ENCODE measurements at places on chromosomes 6 and 20.

- DNase-seq, result no peak
Observed at GRCh38 chr20:41848180-41848579, 230.0 kb upstream of the CHD6 start.

DNA sequence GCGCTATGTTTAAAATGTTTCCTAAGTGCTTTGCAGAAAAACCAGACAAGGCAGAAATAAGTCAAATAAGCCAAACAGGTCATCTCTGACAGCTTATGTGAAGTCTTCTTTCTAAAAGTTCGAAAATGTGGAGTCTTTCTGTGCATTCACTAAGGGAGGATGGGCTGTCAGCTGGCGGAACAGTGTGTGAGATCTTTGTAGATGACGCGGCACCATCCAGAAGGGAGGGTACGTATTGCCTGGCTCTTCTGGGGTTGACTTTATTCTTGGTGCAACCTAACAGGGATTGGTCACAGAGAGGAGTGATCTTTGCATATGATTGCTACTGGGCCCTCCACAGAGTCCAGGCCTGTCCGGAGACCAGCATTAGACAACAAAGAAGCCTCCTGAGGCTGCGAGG is 114.5 kb upstream of the EDN1 start:
- no peak for DNase-seq

DNA sequence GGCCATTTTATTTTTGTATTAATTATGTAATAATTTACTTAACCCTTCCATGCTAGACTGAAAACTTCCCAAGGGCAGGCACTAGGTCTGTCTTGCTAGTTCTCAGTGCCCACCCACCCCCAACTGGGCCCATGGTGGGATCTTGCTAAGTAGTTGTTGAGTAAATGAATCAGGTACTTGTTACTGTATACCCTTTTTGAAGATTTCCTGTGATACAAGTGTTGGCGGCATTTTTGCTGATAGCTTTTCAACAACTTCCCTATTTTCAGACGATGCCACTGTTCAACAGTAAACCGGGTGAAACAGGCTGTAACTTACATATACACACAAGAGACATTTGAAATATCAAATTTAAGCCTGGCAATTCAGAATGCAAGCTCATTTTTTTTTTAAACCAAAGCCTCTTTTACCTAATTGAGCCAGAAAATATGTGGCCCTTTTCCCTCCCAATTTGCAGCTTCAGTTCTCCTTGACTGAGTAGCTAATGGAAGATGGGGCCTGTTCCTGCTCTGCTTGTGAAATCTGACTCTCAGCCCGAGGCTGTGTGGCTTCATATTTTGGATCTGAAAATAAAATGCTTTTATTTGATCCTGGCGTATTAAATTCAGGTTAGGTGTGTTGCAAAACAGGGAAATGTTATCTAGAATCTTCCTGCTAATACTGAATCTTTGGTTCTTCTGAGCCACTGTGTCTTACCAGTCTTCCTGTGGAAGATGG is 288.3 kb downstream of the NRN1 start:
- no peak for DNase-seq

DNA sequence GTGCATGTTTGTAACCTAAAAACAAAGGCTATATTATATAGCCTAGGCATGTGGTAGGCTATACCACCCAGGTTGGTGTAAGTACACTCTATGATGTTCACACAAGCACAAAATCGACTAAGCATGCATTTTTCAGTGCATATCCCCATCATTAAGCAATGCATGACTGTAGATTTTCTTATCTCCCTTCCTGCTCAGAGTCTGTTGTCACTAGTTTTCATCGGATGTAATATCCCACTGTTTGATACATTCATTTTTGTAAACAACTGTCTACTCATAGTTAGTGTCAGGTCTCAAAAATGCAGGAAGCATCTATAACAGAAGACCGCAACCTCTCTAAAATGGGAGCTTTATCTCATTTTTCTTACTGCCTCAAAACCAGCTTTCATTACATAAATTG is 70.7 kb downstream of the GFRAL start:
- DNase-seq, result no peak

DNA sequence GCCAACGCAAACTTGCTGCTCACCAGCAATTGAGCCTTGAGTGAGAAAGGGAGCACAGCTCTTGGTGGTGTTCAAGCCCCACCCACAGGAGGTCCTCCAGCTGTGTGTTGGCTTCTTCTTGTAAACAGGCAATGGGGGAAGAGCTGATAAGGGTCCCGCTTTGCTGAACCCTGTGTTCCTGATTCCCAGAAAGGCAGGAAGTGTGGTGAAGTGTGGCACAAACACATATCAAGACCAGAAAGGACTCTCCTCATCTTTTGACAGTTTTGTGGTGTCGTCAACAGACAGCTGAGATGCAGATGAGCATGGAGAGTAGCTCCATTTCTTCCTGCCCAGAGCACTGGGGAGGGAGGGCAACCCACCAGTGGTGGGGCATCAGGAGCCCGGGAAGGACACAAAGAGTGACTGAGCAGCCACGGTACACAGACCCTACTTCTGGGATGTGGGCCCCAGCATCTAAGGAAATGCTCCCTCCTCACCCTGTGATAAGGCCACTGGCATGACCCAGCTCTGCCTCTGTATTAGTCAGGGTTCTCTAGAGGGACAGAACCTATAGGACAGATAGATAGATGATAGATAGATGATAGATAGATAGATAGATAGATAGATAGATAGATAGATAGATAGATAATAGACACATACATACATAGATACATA is 188.9 kb upstream of the TAB2 start:
- peak; percentile 23 for DNase-seq

- DNase-seq, result no peak
Observed at GRCh38 chr6:17945111-17945510, 42.3 kb downstream of the KIF13A start.

DNA sequence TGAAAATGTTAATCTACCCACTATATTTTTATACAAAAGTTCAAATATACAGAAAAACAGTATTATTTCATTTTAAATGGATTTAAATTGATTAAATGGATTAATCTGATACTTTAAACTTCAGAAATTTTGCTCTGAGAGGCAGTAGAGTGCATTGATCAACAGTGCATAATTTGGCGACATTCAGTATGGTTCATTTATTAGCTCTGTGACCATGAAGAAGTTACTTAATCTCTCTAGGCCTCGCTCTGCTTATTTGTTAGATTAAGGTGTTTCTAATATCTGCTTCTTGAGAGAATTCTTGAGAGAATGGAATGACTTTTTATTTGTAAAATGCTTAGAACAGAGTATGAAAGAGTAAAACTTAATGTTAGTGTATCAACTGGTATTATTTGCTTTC is 8.9 kb downstream of the PDE7B start:
- no peak for DNase-seq

DNA sequence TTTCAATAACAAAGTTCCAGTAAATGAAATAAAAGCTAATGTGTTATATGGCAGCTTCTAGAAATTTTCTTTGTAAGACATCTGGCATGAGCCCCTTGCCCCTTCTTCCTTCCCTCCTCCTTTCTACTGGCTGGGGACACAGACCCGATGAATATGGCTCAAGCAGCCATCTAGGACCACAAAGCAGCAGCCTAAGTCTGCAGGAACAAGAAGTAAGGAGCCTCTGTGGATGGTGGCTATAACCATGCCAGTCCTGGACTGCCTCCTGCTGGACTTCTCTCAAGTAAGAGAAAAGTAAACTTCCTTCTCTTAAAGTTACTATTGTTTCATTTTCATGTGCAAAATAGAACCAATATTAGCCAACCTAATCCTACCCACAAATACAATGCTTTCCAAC is 114.9 kb upstream of the DST start:
- no peak for DNase-seq

DNA sequence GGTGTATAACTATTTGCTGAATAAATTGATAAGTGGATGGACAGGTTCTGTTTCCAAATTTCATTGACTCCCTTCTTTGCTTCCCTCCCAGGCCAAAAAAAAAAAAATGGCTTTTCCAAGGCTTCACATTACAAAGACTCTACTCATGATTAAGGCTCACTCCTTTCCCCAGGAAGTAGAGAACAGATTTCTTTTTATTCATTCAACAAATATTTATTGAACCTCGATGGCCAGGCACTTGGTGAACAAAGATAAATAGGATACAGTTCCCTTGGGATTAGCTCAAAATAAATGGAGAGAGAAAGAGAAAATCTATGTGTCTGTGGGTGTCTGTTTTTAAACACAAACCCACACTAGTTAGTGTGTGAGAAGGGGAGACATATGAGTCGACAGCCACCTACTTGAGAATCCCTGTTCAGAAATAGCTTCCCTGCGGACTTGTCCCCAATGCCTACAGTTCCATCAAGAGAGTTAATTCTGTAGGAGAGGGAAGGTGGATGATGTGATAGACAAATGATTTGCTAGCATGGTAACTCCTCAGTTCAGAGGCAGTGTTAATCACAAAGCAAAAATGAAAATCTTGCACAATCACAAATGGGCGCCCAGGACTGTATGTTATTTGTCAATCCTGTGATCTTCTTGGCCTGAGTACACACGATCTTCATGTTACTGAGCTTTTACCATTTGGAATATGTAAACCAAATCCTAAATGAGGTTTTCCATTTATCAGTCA is 20.3 kb downstream of the TRAF3IP2 start:
- no peak for DNase-seq

- no peak for DNase-seq
Observed at GRCh38 chr20:44006578-44006977, 91.9 kb downstream of the TOX2 start.

GRCh38 chr6:151044465-151045441 is 179.3 kb downstream of the MTHFD1L start:
- no peak for DNase-seq

GRCh38 chr6:116191881-116192280 is 62.0 kb downstream of the TSPYL4 start:
- no peak for DNase-seq

DNA sequence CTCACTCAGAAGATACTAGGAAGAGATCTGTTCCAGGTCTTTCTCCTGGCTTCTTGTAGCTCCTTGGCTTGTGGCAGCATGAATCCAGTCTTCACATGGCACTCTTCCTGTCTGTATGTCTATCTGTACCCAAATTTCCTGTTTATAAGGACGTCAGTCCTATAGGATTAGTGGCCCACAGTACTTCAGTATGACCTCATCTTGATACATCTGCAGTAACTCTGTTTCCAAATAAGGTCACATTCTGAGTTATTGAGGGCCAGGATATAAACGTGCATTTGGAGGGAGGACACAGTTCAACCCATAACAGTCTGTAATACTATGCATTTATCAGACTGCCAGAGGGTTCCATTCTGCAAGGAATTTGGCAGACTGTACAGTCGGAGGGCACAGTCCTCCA is 57.6 kb upstream of the DYNLRB1 start:
- DNase-seq, result no peak

DNA sequence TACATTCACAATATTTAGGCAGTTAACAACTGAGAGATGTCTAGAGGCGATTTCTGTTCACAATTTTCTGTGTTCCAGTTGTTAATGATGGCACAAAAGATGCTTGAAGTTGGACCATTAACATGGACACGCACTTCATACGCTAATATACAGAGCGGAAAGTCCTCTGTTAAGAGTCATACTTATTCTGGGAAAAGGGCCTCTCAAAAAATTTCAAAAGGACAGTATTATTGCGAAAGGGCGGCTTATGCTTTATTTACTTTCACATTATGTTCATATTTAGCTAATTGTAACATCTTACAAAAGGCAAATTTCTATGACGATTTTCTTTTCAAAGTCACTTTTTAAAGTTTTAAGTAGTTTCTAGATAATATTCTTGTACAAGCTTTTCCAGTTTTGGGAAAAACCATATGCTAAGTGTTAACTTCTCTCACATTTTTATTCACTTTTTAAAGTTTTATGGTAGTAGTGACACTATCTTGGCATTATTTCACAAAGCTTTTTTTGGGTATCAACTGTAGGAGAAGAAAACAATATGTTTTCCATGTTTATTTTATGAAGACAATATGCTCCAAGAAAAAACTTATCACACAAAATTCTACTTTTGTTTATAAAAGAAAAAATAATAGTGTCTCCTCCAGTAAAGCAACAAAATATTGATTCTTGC is 62.3 kb downstream of the MAP7 start:
- no peak for DNase-seq

DNA sequence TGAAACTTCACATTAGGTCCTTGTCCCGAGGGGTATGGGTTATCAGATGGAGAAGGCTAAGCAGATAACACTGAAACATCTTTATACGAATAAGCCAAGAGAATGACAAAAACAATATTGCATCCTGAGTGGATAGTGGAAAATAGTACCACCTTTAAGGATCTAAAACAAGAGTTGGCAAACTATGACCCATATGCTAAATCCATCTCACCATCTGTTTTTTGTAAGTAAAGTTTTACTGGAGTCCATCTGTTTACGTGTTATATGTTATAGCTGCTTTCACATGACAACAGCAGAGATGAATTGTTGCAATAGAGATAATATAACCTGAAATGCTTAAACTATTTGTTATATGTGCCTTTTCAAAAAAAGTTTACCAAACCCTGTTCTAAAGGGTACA is 76.1 kb upstream of the TRDN start:
- DNase-seq, result no peak

GRCh38 chr20:54435015-54435414 is 40.4 kb upstream of the DOK5 start:
- no peak for DNase-seq

GRCh38 chr6:130140084-130140483 is 82.7 kb downstream of the SAMD3 start:
- DNase-seq, result no peak

- DNase-seq, result no peak
Observed at GRCh38 chr6:44305200-44305725, 7.9 kb downstream of the AARS2 start.

GRCh38 chr20:57928181-57928967 is 218.6 kb upstream of the PMEPA1 start:
- no peak for DNase-seq

- no peak for DNase-seq
Observed at GRCh38 chr6:23435126-23435525, 690.9 kb upstream of the NRSN1 start.

DNA sequence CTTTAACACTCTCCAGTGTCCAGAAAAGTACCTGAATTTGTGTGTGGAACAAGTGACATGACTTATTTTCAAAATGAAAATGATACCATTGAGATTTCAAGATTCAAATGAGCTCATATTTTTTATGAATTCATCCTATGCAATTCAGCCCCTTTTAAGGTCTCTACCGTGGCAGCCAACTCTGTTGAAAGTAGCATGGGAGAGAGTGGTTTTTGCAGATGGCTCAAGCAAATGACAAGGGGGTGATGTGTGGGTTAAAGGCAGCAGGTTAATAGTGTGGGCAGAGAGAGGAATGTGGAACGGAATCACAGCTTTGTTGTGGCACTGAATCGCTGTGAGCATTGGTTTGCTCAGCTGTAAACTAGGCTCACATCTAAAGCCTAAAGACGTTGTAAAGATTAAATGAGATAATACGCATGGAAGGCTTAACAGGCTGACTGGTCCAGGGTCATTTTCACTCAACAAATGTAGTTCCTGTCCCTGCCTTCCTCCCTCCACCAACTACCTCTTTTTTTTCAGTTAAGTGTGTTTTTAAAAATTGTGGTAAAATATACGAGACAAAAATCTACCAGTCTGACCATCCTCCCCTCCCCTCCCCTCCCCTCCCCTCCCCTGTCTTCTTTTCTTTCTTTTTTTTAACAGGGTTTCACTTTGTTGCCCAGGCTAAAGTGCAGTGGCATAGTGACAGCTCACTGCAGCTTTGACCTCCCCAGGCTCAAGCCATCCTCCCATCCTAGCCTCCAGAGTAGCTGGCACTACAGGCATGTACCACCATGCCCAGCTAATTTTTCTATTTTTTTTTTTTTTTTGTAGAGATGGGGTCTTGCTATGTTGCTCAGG is 114.7 kb upstream of the ZNF217 start:
- no peak for DNase-seq
